ENCODE measurements at places on chromosomes 13 and 19. TPM values are rescaled to one million over a fixed set of nuclear protein-coding genes. Genes with fewer than 3 reads are reported as not detected.

ESD gene
- total RNA-seq: 93.9 TPM

SIGLEC11 gene
- total RNA-seq: not detected

PSG1 gene
- 4.9 TPM for total RNA-seq

NCAN gene
- not detected for total RNA-seq

- peaks cover 8% of the 10 kb centered on the region for H3K4me1 ChIP-seq
- no peak for DNase-seq
- H3K27ac ChIP-seq: no peak overlapping the region
These were observed 13.5 kb downstream of the SNRNP70 start for GRCh38 chr19:49098795-49099194.

- H3K36me3 ChIP-seq: peaks cover 26% of the 10 kb centered on the region
- H3K4me3 ChIP-seq: peak overlapping the region; percentile 65
- DNase-seq: peak; percentile 76
These were observed 46.8 kb downstream of the LATS2 start for GRCh38 chr13:21014502-21015170.

GRCh38 chr19:35213663-35214632 lies 14.6 kb downstream of the FAM187B start:
- H3K36me3 ChIP-seq: no peaks in the 10 kb centered on the region
- no peak overlapping the region for H3K4me3 ChIP-seq
- no peak overlapping the region for H3K27ac ChIP-seq
- peaks cover 13% of the 10 kb centered on the region for H3K27me3 ChIP-seq
- H3K4me1 ChIP-seq: peaks cover 19% of the 10 kb centered on the region

DNA sequence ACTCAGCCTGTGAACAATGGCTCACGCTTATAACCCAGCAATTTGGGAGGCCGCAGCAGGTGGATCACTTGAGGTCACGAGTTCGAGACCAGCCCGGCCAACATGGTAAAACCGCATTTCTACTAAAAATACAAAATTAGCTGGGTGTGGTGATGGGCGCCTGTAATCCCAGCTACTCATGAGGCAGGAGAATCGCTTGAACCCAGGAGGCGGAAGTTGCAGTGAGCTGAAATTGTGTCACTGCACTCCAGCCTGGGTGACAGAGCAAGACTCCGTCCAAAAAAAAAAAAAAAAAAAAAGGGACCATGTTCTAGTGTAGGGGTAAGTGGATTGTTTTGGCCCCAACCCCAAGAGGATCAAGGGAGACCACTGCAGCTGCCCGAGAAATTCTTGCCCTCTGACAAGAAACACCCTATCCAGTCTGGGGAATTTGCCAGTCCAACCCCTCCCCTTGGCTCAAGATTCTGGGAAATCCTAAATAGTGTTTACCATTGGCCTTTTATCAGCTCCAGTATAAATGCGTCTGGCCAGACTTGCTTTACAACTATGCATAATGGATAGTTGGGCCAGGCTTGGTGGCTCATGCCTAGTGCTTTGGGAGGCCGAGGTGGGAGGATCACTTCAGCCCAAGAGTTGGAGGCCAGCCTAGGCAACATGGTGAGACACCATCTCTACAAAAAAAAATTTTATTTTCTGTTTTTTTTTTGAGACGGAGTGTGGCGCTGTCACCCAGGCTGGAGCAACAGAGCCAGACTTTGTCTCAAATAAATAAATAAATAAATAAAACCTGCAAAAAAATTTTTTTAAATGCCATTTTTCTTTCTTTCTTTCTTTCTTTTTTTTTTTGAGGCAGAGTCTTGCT lies 5.1 kb upstream of the DHDH start:
- peaks cover 27% of the 10 kb centered on the region for H3K4me1 ChIP-seq
- no peak overlapping the region for H3K4me3 ChIP-seq
- peak; percentile 0 for DNase-seq
- H3K27me3 ChIP-seq: peaks cover 14% of the 10 kb centered on the region
- no peak overlapping the region for H3K27ac ChIP-seq
- H3K36me3 ChIP-seq: no peaks in the 10 kb centered on the region

- H3K36me3 ChIP-seq: no peaks in the 10 kb centered on the region
- no peak overlapping the region for H3K27ac ChIP-seq
- H3K27me3 ChIP-seq: peaks cover 6% of the 10 kb centered on the region
- H3K4me3 ChIP-seq: no peak overlapping the region
These were observed 72.3 kb upstream of the RFC3 start for GRCh38 chr13:33745370-33746324.

- H3K36me3 ChIP-seq: no peaks in the 10 kb centered on the region
- no peak overlapping the region for H3K27ac ChIP-seq
- H3K4me3 ChIP-seq: no peak overlapping the region
- DNase-seq: no peak
- H3K4me1 ChIP-seq: no peaks in the 10 kb centered on the region
These were observed 182.5 kb downstream of the NDFIP2 start for GRCh38 chr13:79663435-79663834.

- peaks cover 3% of the 10 kb centered on the region for H3K27me3 ChIP-seq
- no peaks in the 10 kb centered on the region for H3K36me3 ChIP-seq
- no peak for DNase-seq
These were observed 27.2 kb downstream of the GPX4 start for GRCh38 chr19:1130771-1131717.

DNA sequence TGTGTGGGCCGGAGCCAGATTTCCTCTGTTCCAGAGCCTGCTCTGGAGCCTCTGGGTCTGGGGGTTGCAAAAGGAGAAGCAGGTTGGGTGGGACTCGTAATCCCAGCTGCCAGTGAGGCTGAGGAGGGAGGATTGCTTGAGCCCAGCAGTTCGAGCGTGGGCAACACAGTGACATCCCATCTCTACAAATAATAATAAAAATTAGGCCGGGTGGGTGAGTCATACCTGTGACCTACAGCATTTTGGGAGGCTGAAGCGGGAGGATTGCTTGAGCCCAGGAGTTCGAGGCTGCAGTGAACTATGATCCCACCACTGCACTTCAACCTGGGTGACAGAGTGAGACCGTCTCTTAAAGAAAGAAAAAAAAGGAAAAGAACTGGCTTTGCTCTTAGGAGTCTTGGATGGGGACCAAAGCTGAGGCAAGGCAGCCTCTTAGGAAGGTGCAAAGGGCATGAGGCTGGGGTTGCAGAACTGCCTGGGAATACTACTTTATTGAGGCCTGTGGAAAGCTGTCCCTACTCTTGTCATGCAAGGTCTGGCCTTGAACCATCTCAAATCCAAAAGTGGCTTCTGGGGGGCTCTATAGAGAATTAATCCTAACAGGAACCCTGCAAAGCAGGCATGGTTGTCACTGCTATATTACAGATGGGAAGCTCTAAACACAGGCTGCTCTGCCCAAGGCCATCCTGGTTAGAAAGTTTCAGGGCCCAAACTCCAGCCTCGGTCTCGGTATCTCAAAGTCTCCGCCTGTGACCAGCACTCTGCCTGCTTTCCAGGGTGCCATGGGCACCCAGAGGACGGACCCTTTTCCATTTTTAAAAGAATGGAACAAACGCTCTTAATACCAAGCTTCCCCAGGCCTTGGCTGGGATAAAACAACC lies 880 bp upstream of the C19orf12 start:
- peaks cover 4% of the 10 kb centered on the region for H3K27me3 ChIP-seq
- no peaks in the 10 kb centered on the region for H3K36me3 ChIP-seq
- DNase-seq: no peak
- peak overlapping the region; percentile 93 for H3K4me3 ChIP-seq
- H3K27ac ChIP-seq: peak overlapping the region; percentile 96

DNA sequence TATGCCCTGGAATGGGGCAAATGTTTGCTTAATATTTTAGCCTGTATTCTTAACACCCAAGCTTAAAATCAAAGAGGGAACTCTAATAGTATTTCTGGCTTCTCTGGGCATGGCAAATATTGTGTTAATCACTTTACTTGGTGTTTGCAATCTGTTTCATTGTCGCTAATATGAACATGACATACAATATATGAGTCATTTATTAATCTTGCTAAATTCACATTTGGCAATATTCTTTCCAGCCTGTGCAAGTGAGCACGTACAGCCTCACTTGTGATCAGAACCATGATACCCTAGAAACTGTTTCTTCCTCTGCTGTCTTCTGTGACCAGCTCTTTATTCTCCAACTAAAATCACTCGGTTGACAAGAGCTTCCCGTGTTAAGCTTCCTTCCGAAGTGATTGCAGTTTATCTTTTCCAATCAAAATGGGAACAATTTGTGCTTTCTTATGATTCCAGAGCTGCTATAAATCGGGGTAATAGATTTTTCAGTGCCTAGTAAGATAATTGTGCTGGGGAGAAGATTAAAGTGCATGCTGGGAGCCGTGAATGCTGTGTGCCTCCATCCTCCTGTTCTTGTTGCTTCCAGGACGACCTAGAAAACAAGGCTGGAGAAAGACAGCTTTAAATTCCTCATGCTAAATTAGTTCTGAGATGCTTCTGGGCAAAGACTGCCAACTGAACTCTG lies 153.0 kb upstream of the TMTC4 start:
- no peaks in the 10 kb centered on the region for H3K4me1 ChIP-seq
- peaks cover 7% of the 10 kb centered on the region for H3K27me3 ChIP-seq
- H3K4me3 ChIP-seq: no peak overlapping the region

DNA sequence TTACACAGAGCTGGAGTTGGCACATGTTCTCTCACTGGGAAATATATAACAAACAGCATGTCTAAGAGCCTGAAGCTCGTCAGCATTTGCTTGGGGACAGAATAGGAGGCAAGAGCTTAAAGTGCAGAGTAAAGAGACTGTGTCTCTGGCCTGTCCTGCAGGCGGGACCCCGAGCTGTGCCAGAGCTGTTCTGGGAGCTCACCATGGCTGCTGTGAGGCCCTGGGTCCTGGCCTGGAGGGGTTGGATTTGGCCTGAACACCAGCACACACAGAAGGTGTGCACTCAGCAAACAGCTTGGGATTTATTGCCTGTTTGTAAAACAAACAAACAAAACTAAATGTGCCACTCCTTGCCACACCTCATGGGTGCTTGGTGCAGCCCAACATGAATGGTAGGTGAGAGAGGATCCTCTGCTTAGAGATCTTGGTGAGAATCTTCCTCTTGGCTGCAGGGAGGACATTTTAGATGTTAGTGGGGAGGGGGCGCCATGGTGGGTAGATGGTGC lies 60.9 kb downstream of the ERICH6B start:
- H3K36me3 ChIP-seq: no peaks in the 10 kb centered on the region
- no peak overlapping the region for H3K4me3 ChIP-seq
- H3K4me1 ChIP-seq: no peaks in the 10 kb centered on the region
- no peak for DNase-seq
- H3K27me3 ChIP-seq: peaks cover 25% of the 10 kb centered on the region

GRCh38 chr19:32750441-32751055 lies 31.0 kb downstream of the TDRD12 start:
- peaks cover 32% of the 10 kb centered on the region for H3K27me3 ChIP-seq
- H3K4me3 ChIP-seq: no peak overlapping the region
- H3K27ac ChIP-seq: no peak overlapping the region
- H3K36me3 ChIP-seq: no peaks in the 10 kb centered on the region
- no peaks in the 10 kb centered on the region for H3K4me1 ChIP-seq

DNA sequence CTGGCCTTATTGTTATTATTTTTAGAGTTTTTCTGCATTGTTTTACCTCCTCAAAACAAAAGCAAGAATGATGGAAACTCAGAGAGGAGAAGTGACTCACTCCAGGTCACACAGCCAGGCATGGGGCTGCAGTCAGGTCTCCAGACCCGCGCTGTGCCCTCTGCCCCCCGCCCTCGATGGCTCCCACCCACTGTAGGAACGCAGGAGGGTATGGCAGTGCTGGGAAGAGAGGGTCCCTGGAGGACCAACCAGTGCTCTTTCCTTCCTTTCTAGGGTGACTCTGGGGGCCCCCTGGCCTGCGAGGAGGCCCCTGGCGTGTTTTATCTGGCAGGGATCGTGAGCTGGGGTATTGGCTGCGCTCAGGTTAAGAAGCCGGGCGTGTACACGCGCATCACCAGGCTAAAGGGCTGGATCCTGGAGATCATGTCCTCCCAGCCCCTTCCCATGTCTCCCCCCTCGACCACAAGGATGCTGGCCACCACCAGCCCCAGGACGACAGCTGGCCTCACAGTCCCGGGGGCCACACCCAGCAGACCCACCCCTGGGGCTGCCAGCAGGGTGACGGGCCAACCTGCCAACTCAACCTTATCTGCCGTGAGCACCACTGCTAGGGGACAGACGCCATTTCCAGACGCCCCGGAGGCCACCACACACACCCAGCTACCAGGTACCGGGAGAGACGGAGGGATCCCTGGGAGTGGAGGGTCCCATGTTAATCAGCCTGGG lies 5.6 kb downstream of the TIMM13 start:
- no peak for DNase-seq
- H3K36me3 ChIP-seq: no peaks in the 10 kb centered on the region
- no peak overlapping the region for H3K4me3 ChIP-seq
- H3K4me1 ChIP-seq: peaks cover 6% of the 10 kb centered on the region

DNA sequence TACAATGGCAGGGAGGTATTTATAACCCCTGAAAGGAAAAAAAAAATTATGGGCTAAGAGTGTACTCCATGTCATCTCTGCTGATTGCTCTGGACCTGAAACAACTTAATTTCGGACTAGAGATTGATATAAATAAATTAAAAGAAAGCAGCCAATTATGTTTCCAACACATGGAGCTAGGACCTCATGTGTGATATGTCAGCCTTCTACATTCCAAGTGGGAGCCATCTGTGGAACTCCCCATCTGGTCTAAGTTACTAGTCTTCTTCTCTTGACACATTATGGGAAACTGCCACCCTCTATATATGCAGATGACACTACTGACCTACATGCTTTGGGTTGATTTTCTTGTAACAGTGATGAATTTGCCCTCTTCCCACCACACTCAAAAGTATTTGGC lies 86.1 kb downstream of the FLT1 start:
- peaks cover 26% of the 10 kb centered on the region for H3K36me3 ChIP-seq
- H3K4me1 ChIP-seq: peaks cover 39% of the 10 kb centered on the region
- no peak overlapping the region for H3K4me3 ChIP-seq
- peaks cover 4% of the 10 kb centered on the region for H3K27me3 ChIP-seq
- no peak overlapping the region for H3K27ac ChIP-seq

- no peak for DNase-seq
- no peak overlapping the region for H3K27ac ChIP-seq
- H3K36me3 ChIP-seq: no peaks in the 10 kb centered on the region
These were observed 864.3 kb upstream of the ATXN8OS start for GRCh38 chr13:69243366-69243765.

GRCh38 chr13:40589285-40590109 lies 76.9 kb downstream of the FOXO1 start:
- H3K27ac ChIP-seq: no peak overlapping the region
- no peaks in the 10 kb centered on the region for H3K36me3 ChIP-seq
- peaks cover 7% of the 10 kb centered on the region for H3K4me1 ChIP-seq
- H3K4me3 ChIP-seq: no peak overlapping the region
- DNase-seq: no peak

DNA sequence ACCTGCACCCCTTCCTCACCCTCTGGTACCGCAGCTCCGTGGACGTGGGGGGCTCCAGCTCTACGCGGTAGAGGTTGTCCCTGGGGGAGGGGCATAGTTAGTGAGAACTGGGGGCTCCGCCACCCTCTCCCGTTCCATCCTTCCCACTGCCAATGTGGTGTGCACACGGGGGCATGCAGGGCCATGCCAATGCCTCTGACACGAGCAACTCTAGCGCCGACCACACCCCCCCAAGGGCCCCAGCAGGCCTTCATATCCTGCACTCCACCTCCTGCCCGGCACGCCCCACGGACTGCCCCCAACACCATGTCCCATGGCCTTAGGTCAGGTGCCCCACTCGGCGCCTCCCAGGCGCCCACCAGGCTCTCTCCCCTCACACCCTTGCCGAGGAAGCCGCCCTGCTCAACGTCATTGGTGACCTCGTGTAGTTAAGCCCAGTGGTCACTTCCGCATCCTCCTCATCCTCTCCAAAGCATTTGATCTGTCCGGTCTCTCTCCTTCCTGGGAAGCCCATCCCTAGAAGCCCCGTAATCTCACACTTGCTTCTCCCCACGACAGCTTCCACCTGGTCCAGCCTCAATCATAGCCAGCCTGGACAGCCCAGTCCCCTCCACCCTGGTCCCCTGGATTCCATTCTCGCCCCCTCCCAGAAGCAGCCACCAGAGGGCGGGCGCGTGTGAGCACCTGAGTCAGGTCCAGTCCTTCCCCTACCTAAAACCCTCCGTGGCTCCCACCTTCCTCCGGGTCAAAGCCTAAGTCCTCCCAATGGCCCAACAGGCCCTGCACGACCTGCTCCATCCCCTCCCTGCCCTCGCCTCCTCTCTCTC lies 2.1 kb downstream of the SEMA6B start:
- no peaks in the 10 kb centered on the region for H3K36me3 ChIP-seq
- H3K27ac ChIP-seq: no peak overlapping the region
- no peak overlapping the region for H3K4me3 ChIP-seq
